ENCODE measurements at places on chromosomes 3 and 15.
A peak's percentile ranks its signal among the peaks of the same experiment; 100 is the strongest.

- DNase-seq, result peak; percentile 63
Measured at GRCh38 chr15:50181969-50182218, at the start of gene SLC27A2. TSS of gene SLC27A2 (plus strand) at chr15:50182196. CDS start at chr15:50182428, 232 bp downstream.

- no peak for DNase-seq
Measured at GRCh38 chr3:13123765-13124164, 50.5 kb upstream of the IQSEC1 start.

DNA sequence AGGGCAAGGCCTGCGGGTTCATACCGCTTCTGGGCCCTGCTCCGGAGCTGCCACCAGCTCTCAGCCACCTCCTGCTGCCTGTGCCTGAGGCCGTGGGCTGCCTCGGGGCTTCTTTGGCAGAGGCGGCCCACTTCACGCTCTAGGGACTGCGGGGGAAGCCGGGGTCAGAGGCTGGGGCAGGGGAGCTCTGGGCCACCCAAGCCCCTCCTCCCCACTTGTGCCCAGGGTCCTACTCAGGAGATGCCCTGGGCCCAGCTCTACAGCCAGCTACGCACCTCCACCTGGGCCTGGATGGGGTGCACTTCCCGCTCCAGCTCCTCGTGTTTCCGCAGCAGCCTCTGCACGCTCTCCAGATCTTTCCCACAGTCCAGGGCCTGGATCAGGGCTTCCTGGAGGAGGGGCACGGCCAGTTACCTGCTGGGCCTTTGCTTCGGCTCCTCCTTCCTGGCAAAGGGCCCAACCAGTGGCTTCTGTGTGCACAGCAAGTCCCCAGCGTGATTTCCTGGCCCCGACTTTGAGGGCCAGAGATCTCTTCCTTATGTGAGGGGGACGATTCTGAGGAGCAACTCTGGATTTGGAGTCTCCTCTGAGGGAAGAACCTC is 24.0 kb downstream of the PLA2G4B start:
- no peak for DNase-seq

DNA sequence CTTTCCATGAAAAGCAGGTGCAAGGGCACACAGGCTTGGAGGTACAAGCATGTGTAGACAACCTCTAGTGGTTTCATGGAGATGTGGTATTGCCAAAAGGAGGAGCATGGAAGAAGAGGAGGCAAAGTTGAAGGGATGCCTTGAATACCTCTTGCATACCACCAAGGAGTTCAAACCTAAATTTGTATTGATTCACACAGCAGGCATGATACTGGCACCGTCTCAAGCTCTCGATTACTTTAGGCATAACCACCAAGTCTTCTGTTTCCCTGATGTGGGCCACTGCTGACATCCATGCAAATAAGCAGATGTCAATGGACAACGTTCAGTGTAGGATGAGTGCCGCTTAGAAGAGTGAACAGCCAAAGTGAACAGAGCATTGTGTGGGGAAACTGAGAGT is 87.1 kb downstream of the SCN11A start:
- DNase-seq, result no peak

DNA sequence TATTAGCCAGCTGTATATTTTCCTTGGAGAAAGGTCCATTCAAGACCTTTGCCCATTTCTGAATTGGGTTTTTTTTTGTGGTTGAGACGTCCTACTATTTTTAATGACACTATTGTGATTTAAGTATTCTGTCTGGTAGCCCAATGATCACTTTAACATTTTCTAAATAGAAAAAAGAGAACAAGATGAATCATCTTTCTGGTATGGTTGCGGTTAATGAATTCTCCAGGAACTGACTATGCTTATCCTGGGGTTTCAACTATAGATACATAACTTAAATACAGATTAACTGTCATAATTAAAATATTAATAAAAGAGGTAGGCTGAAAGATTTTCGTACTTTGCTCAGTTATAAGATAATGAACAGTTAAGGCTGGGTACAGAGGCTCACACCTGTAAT is 51.9 kb downstream of the PBRM1 start:
- no peak for DNase-seq

DNA sequence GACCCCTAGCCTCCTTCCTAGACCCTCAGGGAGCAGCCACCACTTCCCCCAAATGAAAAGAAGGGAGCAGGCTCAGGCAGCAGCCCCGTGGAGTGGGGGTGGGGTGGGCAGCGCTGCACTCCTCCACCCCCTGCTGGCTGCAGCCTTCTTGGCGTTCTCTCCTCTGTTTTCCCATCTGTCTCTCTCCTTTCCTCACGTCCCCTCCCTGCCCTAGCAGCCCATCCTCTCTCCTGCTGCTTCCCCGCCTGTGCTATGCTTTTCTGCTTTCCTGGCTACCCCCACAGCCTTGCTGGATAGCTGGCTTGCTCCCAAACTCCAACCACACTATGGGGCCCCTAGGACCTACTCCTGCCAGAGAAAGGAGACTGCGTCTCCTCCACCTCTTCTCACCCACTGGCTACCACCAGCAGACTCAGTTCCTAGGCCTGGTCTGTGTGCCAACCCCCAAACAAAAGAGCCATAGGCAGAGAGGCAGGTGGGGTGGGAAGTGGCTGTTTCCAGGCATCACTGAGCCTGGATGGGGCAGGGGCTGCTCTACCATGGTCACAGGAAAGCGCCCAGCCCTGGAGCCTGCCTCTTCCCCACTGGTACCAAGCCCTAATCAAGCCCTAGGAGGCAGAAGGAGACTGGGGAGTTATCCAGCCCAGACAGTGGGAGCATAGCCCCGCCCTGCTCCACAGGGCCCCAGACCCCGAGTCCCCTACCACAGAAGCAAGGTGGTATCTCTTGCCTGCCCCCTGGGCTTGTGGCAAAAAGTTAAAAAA is 3.4 kb upstream of the DISP2 start:
- peak; percentile 36 for DNase-seq

- no peak for DNase-seq
Measured at GRCh38 chr15:44813231-44813630, 76.9 kb downstream of the TRIM69 start.

- no peak for DNase-seq
Measured at GRCh38 chr3:156581033-156581432, 26.1 kb upstream of the SSR3 start.

DNA sequence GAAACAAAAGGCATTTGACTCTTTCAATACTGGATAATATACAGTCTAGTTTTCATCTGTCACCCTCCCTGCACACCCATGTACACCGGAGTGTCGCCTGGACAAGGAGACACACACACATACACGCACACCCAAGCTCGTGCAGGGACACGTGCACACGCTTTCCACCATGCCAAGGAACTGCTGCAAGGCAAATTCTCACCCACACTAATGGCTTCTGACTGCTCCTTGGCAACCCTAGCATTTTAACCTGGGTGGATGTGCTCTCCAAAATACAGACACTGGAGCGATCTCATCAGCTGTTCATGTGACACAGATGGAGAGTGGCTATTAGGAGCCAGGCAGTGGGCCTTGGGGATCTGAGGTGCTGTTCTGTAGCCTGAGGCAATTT is 61.6 kb downstream of the MEIS2 start:
- DNase-seq, result no peak

GRCh38 chr3:188720636-188721035 is 451.1 kb upstream of the TPRG1 start:
- DNase-seq, result no peak

GRCh38 chr3:12292770-12293169 is 3.9 kb downstream of the PPARG start:
- DNase-seq, result no peak

GRCh38 chr3:186281176-186281575 is 80.9 kb downstream of the DGKG start:
- DNase-seq, result no peak

- no peak for DNase-seq
Measured at GRCh38 chr3:150098621-150099020, 127.9 kb upstream of the PFN2 start.

GRCh38 chr3:4062621-4063020 is 240.5 kb upstream of the SETMAR start:
- DNase-seq, result no peak

DNA sequence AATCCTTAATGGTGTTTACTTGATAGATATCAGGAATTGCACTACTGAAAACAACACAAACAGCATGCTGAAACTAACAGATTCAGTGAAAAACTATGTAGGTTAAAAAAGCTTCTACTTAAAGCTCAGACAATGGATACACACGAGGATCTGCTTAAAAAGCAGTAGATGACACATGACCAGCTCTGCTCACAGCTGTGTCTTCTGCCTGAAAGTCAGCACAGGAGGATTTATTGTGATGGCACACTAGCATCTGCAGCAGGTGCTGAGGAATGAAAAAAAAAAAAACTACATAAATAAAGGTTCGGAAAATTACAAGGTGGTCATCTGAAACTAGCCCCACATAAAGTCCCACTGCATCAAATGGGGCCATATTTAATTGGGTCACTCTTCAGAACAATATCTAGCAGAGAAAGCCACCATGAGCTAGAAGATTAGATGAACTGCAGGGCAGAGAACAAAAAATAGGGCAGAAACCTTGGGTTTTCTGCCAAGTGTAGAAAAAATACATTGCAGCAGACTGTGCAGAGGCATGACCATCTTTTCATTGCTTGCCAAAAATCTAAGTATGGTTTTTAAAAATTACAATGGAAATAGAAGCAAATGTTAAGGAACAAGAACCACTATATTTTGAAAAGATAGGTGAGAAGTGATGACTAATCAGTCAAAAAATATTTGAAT is 13.2 kb upstream of the GOLM2 start:
- no peak for DNase-seq

- DNase-seq, result no peak
Measured at GRCh38 chr15:62125773-62126172, 39.3 kb downstream of the C2CD4B start.

- no peak for DNase-seq
Measured at GRCh38 chr3:166275024-166275390, 437.8 kb upstream of the BCHE start.

DNA sequence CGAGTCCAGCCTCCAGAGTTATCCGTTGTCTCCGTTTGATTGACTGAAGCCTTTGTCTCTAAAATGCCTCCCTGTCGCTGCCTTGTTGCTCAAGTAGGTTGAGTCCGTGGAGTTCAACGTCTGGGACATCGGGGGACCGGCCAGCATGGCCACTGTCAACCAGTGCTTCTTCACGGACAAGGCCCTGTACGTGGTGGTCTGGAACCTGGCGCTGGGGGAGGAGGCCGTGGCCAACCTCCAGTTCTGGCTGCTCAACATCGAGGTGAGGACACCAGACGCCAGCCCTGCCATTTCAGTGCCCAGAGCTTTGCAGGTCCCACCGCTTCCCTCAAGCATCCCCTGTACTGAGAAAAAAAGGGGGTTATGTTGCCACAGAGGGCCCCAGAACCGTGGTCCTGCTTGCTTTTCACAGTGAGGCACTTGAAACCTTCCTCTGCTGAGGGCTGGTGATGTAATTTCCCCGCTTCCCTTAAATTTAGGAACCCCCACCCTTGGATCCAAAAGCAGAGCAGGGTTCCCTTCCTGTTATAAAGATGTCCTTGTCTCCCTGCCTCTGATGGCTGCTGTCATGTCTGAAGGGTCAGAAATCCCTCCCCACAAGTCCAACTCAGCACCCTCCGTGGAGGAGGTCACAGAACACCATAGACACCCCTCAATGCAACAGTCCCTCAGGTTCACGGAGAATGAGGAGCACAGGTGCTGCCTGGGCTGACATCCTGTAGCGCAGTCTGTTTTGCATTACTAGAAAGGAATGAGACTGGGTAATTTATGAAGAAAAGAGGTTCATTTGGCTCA is 105.7 kb downstream of the LRRK1 start:
- no peak for DNase-seq

DNA sequence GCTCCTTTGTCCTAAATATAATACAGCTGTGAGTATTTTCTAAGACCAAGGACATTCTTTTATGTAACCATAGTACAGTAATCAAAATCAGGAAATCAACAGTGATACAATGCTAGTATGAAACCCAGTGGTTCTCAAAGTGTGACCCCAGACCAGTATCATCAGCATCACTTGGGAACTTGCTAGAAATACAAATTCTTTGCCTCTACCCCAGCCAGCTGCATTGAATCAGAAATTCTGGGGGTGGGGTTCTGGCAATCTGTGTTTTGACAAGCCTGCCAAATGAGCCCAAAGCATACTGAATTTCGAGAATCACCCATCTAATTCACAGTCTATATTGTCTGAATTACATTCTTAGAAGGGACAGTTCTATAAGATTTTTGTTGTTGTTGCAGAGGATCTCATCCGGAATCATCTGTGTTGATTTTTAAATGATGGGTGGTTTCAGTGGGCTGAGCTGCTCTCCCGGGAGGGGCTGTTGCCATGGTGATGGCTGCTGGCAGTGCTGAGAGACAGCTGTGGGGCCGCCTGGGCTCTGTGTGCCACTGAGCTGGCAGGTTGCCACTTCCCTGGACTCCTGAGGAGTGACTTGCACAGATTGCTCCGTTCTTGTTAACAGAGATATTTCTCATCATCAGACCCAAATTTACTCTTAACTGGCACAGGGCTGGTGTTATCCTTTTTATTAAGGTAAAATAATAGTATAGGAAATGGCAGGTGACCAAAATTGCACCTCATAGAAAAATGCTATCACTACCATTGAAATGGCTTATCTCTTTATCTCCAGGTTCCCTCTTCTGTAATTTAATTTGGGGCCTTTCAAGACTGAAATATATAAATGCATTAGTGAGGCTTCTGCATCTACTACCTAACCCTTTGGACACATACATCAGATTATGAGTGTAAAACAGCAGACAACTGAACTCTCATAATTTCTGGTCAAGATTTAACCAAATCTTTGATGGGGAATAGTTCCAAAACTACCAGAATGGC is 56.5 kb downstream of the NEK11 start:
- DNase-seq, result peak; percentile 69

DNA sequence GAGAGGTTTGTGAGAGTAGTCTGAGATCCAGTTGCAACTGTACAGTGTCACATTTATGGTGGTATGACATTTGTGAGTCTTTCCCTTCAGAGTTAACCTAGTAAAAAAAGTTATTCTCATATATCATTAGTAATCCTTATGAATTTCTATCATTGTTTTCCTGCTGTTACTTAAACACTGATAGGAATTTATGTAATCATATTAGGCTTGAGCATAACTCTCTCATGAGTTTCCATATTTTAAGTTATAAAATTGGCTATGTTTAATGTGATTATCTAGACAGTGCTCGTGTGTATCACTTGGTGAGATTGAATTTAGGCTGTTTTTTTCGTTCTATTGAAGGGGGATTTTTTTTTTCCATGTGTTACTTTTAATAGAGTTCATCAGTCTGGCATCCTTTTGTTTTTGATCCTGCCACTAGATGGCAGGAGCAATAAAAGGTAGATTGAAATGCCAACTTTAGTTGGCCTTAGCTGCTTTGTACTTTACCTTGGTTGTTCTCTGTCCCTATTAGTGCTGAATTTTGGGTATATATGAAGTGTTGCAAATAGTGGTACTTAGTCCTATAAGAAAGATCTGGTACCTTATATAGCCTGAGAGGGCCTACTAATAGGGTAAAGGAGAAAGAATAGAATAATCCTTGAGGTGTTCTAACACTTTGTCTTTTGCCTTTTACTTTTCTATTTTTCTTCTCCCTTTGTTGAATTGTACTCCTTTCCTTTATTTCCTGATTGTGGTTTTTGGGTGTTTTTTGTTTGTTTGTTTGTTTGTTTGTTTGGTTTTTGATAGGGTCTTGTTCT is 17.9 kb downstream of the STT3B start:
- DNase-seq, result no peak

- DNase-seq, result no peak
Measured at GRCh38 chr15:43901495-43901894, 74.7 kb downstream of the WDR76 start.

Data from psoas muscle (tissue), 8 donors.